ENCODE measurements at places on chromosomes 13 and 19.

- DNase-seq: peak; percentile 58
Measured at GRCh38 chr19:38387550-38388348, at the start of gene GGN. Gene GGN (minus strand): TSS chr19:38388034. CDS start chr19:38387261, 773 bp downstream.

DNA sequence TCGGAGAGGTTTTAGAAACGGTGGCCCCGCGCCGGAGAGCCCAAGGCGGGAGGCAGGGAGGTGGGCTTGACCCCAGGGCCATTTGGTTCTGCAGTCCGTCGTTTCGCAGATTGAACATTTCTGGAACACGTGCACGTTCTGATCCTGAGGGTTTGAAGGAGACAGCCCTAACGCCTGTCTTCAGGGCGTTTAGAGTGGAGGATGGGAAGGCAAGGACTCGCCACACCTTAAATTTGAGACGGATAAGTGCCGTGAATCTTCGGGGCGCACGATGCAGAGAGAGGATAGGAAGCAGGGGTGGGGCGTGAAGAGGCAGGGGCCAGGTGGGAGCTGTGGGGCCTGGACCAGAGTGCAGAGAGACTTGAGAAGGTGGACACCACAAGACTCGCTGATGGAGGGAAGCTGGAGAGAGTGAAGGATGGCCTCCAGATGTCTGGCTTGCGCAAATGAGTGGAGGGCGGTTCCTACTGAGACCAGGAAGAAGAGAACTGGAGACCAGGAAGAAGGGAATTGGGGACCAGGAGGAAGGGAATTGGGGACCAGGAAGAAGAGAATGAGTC lies 804 bp upstream of the MIER2 start:
- DNase-seq: no peak

- no peak for DNase-seq
Measured at GRCh38 chr19:48483301-48483700, 14.1 kb downstream of the CYTH2 start.

DNA sequence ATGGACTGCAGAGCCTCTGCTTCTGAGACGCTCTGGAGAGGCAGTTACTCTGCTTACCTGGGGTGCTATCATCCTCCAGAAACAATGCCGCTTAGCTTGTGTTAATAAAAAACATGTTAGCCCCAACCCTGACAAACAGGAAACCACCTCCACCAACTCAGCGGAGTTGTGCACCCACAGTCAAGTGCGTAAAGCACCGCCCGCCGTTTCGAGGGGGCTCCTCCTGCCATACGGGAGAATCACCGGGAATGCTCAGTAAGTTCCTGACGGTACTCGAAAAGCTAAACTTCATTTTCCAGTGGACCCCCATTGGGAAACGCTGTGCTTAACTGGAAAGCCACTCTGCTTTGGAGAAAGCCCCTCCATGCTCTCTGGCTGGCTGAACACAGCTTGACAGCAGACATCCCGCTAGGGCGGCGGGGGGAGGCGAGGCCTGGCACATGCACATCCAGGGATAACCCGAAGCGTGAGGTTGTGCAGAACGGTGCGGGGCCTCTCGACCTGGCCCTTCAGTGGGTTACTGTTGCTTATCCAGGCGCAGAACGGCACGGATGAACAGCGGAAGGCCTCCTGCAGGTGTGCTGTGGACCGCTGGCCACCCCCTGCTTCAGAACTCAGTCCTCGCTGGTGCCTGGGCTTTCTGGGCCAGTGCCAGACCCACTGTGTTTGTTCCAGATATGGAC lies 17.1 kb downstream of the GAS6 start:
- no peak for DNase-seq

Measured in stimulated activated CD4-positive, alpha-beta T cell treated with anti-CD3 and anti-CD28 coated beads, Interleukin-12 subunit alpha, Interleukin-12 subunit beta, amount 100 ng/mL, for 24 hours (primary cell).